Hematopoietic multipotent progenitor cell treated with erythropoietin and hydrocortisone succinate and interleukin-3 and kit ligand, for 4 days (in vitro differentiated cells): ENCODE measurements at places on chromosomes 6 and 20.

- peak; percentile 86 for DNase-seq
Measured at GRCh38 chr6:151240036-151240685, 394 bp downstream of the AKAP12 start.

- peak; percentile 19 for DNase-seq
Measured at GRCh38 chr6:157139054-157139708, 184.1 kb downstream of the TMEM242 start.

GRCh38 chr6:129623008-129623732, 86.8 kb downstream of the ARHGAP18 start:
- no peak for DNase-seq

DNA sequence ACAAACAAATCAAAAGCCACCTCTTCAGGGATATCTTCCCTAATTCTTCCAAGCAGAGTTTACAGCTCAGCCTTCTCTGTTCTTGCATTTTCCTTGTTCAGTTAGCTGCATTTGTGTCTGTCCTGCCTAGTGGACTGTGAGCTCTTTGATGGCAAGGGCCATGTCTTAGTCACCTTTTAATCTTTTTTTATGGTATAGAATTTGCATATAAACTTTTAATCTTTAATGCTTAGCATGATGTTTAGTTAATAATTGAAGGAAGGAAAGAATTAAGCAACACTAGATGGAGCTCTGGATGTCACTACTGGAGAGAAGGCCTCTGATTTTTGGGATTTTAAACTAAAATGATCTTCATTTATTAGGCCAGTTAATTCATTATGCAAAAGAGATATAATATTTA, 12.1 kb downstream of the PPP2R5D start:
- no peak for DNase-seq

- no peak for DNase-seq
Measured at GRCh38 chr6:129643176-129643575, 66.8 kb downstream of the ARHGAP18 start.

- DNase-seq: peak; percentile 55
Measured at GRCh38 chr6:42332916-42333315, 115.3 kb upstream of the MRPS10 start.

- DNase-seq: no peak
Measured at GRCh38 chr6:10300071-10300470, 114.8 kb downstream of the TFAP2A start.

GRCh38 chr6:108277295-108277694, 16.5 kb upstream of the SNX3 start:
- DNase-seq: no peak

DNA sequence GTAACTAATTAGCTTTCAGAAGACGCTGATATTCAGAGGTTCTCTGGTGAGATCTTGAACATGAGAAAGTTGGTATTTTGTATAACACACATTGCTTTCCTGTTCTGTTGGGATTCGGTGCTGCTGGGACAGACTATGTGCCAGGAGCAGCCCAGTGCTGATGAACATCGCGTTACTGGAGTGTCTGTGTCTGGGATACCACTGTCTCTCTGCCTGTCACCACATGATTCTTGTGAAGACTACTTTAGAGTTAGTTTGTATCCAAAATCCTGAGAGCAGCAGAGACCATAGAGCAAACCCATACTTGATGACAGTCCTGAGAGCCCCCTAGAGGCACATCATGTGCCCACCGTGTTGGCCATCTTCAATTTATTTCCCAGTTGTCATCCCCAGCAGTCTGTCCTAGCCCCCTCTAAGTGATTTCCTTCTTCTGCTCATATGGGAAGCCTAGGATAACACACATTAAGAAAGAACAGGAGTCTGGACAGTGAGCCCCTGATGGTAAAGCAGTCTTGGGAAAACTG, 41.8 kb upstream of the TINAG start:
- DNase-seq: peak; percentile 1

DNA sequence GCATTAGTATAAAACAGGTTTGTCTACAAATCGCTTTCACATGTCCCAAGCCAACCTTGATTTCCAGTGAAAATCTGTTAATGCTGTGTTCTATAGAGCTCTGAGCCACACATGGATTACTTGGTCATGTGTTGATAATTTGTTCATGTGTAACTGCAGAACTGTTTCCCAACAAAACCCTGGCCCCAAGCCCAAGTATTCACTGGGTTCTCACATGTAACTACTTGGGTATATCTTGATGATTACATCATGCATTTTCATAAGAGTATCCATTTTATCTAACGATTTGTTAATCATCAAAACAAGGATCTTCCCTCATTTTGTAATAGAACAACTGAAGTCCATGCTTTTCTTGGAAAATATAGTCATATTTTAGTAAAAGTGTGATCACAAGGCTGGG, 657.6 kb downstream of the PRKN start:
- DNase-seq: no peak

DNA sequence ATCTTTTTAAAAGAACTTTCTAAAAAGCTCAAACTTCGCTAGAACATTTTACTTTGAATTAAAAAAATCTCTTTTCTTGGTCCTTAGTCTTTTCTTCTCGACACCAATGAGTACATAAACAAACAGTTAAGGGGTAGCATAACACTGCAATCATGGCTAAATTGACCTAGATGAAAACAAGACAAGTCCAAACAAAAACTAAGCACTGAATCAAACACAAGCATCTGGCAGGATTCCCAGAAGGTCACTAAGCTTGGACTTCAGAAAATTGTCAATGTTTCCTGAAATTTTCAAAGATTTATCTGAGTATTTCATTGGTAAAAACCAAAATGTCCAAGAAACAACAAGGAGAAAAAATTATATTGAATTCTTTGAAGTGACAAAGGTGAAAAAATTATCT, 5.0 kb downstream of the COL21A1 start:
- DNase-seq: no peak

GRCh38 chr6:156510242-156510641, 266.9 kb upstream of the ARID1B start:
- no peak for DNase-seq

DNA sequence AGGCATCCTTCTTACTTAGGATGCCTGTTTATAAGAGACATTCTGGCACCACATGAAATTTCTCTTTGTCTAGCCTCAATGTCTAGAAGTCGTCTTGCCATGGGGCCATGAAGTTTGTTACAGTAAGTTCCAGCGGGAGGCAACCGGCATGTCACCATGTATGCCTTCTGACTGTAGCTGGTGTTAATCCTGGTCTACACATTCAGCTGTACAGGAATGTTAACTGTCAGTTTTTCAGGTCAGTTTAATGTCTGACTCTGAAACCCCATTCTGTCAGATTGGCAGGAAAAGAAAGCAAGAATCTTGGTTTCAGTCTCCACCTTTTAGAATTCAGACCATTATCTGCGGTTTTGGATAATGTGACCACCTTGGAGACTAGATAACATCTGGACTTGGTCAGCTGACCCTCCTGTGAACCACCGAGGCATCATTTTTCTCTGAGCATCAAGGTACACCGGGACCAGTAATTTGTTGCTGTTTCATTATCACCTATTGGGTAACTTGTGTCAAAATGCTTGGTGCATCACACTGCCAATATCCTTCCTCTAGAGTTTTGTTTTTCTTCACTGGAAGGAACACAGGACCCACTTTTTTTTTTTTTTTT, 228.7 kb downstream of the DOK5 start:
- DNase-seq: no peak

DNA sequence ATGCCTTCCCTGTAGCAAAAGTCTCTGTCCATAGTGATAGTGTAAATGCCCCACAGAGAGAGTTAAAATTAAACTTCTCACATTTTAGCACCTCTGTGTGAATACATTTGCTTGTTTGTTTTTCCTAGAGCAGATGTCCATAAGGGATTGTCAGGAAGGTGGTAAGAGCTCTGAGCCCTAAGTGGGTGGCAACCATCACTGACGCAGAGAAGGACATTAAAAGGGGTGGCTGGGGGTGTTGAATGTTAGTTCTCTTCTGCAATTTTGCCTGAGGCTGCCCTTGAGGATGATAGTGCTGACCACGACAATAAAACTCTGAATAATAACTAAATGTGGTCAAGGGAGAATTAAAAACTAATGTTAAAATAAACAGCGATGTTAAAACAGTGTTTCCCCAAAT, 174.3 kb upstream of the ID4 start:
- no peak for DNase-seq

- no peak for DNase-seq
Measured at GRCh38 chr20:36154700-36155628, at the start of gene EPB41L1. TSS of gene EPB41L1 (plus strand) at chr20:36154740. CDS start at chr20:36173778, 19,038 bp downstream.

GRCh38 chr6:105726902-105727655, 324.2 kb upstream of the PREP start:
- no peak for DNase-seq

DNA sequence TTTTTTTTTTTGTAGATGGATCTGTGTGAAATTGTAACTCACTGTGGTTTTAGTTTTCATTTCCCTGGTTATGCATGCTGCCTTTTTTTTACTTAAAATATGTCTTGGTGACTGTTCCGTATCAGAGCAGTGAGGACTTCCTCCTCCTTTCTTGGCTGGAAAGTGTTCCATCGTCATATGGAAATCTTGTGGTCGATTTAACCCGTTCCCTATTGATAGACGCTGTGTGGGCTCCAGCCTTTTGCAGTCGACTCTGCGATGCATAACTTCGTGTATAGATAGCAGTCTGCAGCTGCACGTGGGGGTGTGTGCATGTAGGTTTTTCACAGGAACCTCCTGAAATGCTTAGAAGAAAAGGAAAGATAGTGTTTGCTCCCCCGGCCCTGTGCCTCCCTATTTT, 28.1 kb upstream of the PNPLA1 start:
- peak; percentile 84 for DNase-seq

DNA sequence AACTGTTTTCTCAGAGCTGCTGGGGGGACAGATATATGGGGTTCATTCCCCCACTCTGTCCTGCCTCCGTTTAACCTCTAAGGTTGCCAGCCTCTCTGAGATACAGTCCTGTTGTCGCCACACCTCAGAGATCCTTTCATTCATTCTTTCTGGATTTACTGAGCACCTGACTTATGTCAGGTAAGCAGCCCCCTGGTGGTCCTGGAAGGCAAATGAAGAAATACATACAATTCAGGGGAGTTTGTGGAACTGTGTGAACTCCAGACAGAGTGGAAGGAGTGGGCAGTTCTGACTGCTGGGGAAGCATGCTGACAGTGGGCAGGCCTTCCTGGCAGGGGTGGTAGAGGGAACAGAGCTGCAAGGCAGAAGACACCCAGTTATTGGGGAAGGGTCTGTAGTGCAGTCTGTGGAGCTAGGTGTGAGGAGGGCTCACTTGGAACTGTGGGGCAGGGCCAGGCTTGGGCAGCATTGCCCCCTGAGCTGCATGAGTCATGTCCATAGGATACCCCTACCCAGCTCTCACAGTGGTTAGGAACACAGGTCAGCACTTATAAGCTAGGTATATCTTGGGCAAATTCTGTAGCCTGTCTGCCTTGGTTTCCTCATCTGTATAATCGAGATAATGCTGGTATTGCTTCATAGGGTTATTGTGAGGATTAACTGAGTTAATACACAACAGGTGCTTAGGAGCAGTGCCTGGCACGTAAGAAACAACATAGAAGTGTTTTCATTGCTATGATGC, 12.8 kb upstream of the SGK2 start:
- DNase-seq: no peak

GRCh38 chr6:163782436-163783003, 368.0 kb downstream of the QKI start:
- peak; percentile 65 for DNase-seq

DNA sequence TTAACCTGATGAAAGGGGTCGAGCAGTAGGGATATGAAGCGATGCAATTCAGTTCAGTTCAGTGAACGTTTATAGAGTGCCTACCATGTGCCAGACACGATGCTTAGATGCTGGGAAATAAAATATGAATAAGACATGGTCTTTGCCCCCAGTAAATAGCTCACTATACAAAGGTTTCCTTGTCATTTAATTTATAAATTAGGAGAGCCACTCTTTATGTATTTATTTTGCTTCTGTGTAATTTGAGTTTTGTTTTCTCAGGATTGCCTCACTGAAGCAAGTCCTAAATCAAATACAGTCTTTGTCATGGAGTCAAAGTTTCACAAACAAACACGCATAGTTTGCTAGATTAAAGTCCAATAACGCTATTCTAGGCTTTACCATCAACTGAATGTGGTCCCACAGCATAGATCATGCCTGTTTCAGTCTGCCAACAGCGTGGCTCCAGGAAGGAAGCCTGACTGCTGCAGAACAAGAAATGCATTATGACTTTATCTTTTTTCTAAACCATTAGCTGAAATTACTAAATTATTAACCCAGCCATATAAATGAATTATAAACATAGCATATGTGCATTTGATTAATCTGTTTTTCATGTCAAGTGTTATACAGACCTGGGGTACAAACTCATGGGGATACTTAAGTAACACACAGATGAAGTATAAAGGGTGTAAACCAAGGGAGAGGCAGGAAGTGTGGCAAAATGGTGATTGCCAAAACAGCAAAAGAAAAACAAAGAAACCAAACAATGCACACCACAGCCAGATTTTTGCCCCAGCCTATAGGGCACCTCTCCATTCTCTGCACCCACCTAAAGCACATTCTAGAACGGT, 29.8 kb upstream of the CCN2 start:
- no peak for DNase-seq

DNA sequence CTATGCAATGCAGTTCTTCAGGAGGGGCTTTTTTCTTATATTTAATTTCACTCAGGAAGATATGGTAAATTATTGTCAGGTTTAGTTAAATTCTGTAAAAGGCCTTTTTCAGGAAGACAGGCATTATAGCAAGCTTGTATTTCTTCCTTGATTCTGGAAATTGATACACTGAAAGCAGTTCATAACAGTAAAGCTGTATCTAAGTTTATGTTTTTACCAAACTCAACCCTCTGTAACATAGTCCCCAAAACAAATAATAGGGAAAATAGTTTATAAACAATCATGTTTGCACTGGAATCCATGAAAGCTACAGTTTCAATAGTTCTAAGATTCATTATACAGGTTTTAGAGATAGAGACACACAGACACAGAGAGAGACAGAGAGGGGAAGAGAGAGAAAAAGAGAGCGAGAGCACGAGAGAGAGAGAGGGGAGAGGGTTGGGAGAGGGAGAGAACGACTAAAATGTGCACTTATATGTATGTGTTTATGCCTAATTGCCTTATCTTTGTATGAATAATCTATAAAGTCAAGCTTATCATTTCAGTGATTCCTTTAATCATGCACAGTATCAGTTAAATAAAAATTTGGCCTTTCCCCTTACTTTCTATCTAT, 454.4 kb downstream of the RFPL4B start:
- DNase-seq: no peak

GRCh38 chr20:44646023-44646640, 5.4 kb downstream of the ADA start:
- DNase-seq: peak; percentile 90

- DNase-seq: peak; percentile 82
Measured at GRCh38 chr6:144150710-144151657, 667 bp downstream of the STX11 start.
